ENCODE measurements at places on chromosomes 4 and X. TPM values are rescaled to one million over a fixed set of nuclear protein-coding genes. Genes with fewer than 3 reads are reported as not detected.

- peak; percentile 11 for DNase-seq
Measured at GRCh38 chr4:15601862-15602261, 53.3 kb downstream of the FBXL5 start.

GRCh38 chr4:17562157-17562556, 14.8 kb upstream of the LAP3 start:
- DNase-seq, result no peak

- no peak for DNase-seq
Measured at GRCh38 chrX:40064055-40064597, 33.6 kb downstream of the BCOR start.

DNA sequence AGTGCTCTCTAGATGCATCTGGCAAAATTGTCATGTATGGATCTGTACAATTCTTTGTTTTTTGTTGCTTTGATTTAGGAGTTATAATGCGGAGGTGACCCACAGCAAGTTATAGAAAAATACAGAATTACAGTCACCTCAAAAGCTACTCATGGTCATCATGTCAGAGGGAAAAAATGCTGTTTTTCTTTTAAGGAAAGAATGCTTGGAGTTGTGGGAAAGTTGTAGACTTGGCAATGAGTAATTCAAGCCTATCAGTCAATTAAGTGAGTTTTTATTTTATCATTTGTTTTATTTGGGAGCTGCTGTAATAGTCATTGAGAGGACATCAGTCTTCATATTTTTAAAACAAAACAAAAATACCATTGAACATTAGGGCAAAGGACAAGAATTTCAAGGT, 16.4 kb downstream of the FHL1 start:
- no peak for DNase-seq

DNA sequence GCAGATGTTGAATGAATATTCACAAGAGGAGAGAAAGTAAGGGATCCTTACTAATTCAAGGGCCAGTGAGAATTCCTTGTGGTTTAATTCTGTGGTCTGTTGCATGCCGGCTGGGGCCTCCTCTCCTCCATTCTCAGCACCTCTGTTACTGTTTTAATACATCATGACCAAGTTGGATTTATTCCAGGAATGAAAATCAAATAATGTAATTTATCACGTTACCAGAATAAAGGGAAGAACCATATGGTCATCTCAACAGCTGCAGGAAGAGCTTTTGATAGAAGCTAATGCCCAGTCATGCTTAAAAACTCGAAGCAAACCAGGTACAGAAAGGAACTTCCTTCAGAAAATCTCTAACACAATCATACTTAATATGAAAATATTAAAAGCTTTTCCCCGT, 54.1 kb downstream of the GRK4 start:
- no peak for DNase-seq

- no peak for DNase-seq
Measured at GRCh38 chr4:26194764-26195163, 126.0 kb upstream of the RBPJ start.

GRCh38 chrX:23766650-23767551, 16.1 kb upstream of the SAT1 start:
- DNase-seq, result no peak

DNA sequence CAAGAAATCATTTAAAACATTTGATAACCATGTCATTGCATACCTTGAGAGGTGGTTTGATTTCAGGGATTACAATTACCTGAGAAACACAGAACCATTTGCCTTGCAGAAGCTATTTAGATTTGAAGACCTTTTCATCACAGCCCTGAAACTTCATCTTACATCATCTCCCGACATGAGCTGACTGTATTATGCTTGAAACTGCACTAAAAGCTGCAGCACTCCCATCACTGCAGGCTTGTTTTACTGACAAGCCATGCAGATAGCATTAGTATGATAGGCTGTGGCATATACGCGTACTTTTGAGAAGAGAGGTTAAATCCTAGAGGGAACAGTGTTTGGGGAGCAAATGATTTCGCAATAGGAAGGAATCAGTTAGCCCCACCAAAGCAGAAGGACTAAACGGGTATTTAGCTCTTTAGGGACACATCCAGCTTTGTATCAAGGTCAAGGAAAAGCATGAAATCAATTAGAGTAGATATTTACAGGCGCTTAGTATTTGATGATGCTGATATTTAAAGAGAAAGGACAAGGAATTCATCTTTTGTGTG, 133.2 kb upstream of the DIAPH2 start:
- DNase-seq, result no peak

DNA sequence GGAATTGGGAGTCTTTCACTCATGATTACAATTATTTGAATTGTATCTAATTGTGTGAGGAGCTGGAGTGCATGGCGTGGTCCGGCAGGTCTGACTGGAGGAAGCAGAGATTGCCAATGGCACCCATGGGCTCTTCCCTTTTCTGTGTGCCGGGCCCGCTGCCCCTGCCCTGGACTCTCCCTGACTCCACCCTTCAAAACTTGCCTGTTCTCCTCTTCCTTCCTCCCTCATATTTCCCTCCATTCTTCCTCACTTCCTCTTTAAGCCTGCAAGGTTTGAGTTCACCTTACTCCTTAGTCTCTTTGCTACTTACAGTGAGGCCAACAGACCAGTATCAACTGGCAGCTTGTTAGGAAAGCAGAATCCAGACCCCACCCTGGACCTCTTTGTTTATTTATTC, 6.5 kb upstream of the STBD1 start:
- no peak for DNase-seq

GRCh38 chr4:40243386-40243948, 46.6 kb downstream of the RHOH start:
- DNase-seq, result no peak

- no peak for DNase-seq
Measured at GRCh38 chr4:128538111-128538882, 250.7 kb upstream of the PGRMC2 start.

DNA sequence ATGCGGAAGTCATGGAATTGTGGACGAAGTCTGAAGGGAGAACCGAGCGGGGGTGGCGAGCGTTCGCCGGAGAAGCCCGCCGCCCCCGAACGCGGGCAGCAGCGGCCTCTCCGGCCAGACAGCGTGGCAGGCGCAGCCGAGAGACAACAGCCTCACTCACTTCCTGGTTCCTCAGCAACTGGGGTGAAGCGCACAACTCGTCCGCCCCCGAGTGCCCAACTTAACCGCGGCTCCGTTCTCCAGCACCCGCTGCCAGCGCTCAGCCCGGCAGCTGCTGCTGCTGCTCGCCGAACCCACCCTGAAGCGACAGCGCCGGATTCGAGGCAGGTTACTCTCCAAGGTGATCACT, 68.0 kb downstream of the NOCT start:
- peak; percentile 75 for DNase-seq

NKX3-2 gene
- under 0.01 TPM for total RNA-seq

IQCM gene
- not detected for total RNA-seq

ABHD18 gene
- total RNA-seq, result 8.6 TPM

AR gene
- 11.3 TPM for total RNA-seq

MTMR8 gene
- 0.43 TPM for total RNA-seq

CC2D2A gene
- 26.7 TPM for total RNA-seq

ZNF280C gene
- 7.1 TPM for total RNA-seq

Data from fibroblast of villous mesenchyme (primary cell).